ENCODE measurements at places on chromosomes 3 and 15.

DNA sequence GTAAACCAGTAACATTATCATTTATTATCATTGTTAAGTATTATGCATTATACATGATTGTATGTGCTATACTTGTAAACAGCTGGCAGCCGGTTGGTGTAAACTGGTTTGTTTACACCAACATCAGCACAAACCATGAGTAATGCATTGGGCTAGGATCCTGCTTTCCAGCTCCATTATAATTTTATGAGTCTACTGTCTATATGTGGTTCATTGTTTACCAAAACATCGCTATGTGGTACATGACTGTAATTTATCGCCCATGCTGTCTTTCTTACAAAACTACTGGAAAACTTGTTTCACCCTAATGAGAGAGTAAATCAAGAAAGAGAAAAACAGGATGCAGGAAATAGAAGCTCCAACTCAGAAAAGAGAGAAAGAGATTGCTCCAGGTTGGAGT, 224.8 kb upstream of the CBLB start:
- no peak for DNase-seq

- DNase-seq = peak; percentile 64
These were observed 7.0 kb upstream of the CD276 start for GRCh38 chr15:73677146-73677607.

- DNase-seq = no peak
These were observed 13.0 kb upstream of the SNRPA1 start for GRCh38 chr15:101307897-101308603.

DNA sequence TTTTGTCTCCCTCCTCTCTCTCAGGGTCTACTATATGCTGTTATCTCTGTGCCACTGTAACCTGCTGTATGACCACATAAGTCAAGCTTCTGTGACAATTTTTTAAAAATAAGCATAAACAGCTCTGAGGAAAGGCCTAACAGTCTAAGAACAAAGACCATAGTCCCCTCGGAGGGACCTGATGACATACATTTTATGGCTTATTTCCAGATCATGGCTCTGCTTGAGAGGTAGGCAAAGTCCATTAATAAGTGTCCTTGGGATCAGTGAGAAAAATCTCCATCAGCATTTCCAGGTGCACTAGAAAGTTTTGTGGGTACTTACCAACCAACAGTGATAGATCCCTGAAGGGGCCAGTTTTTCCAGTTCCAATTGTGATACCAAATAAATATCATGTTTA, 123.8 kb downstream of the TNIK start:
- DNase-seq = no peak

DNA sequence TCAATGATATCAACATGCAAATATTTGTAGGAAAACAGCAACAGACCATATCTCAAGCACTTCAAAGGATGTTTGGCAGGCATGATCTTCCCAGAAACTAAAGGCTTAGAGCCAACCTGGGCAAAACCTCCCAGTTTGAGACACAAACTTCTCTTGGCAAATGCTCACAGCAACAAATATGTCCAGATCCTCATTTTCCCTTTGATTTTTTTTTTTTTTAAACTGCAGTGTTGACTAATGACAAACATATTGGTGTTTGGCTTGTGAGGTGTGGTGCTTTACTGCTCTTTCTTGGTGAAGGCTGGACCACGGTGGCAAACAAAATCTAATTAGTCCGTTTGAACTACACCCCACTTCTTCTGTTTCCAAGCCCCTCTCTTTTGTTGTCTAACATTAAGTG, 87.2 kb downstream of the EBLN2 start:
- DNase-seq = no peak
